ENCODE measurements at places on chromosomes 5 and 9.

GRCh38 chr9:93267681-93268505, 84.0 kb downstream of the WNK2 start:
- DNase-seq = no peak

DNA sequence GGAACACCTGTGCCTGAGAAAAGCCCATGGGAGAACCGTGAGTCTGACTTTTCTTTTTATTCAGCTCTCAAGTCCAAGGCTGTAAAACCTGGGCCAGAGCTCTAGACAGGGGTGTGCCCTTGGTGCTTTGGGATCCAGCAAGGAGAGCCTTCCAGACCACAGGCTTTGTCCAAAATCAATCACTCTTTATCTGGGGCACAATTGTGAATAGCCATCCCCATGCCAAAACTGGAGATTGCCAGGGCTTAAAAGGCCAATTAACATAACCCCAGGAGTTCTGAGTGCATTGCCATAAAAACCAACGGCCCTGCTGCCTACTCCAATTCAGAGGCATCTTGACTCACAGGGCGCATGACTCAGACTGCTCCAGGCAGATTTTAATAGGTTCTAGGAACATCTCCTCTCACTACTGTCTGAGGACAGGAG, 391.8 kb downstream of the ARHGEF28 start:
- peak; percentile 32 for DNase-seq

GRCh38 chr9:21265421-21266189, 25.8 kb upstream of the IFNA14 start:
- DNase-seq = no peak

GRCh38 chr5:142053426-142054151, 40.8 kb upstream of the GNPDA1 start:
- DNase-seq = peak; percentile 51

DNA sequence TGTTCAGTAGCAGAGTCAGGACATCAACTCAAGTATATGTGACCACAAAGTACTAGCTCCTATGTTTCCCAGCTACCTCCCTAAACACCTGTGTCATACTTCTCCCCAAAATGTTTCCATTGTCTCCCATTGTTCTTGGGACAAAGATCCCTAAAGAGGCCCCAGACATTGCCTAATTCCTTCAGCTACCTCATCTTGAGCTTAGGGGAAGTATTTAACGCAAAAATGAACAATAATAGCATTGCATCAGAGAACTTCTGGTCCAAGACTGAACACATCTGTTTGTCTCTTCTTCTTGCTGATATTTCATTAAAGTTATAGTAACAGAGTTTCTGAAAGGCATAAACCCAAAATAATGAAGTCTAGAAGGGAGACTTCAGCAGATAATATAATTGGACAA, 430.8 kb downstream of the MTRR start:
- no peak for DNase-seq

- no peak for DNase-seq
Observed at GRCh38 chr9:109791747-109792146, 11.7 kb downstream of the PALM2AKAP2 start.

GRCh38 chr5:91367344-91367743, 15.8 kb downstream of the ARRDC3 start:
- no peak for DNase-seq

- DNase-seq = no peak
Observed at GRCh38 chr5:160361624-160362228, 8.7 kb downstream of the C1QTNF2 start.

DNA sequence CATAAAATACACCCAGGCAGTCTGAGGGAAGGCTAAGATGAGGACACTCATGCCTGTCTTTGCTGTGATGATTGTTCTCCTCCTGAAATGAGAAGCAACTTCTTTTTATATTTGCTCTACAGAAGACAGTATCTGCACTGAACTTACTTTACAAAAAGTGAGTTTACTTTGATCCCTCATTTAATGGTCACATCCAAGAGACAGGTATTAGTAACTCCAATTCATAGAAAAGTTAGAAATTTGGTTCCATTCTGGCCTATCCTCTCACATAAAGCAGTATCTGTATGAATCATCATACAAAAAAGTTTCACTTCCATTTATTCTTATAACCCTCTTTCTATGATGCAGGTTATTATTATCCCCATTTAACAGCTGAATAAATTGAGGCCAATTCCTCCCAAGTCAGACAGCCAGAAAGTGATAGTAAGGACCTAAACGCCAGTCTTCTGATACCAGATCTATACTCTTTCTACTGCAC, 15.2 kb downstream of the TSTD2 start:
- no peak for DNase-seq

DNA sequence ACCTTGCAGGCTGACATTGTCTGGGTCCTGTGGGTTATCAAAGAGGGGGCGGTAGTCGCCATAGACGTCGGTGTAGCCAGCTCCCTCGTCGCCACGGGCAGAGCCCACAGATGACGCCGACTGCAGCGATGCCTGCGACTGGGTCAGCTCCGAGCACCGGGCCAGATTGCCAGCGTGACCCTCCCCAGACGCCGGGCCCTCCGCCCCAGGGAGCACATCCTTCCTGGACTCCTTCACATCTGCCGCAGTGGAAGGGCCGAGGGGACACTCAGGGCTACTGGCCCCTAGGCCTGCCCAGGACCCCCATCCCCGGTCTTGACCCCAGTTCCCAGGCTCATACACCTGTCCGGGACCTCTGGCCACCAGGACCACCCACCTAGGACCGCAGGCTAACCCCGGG, 13.9 kb downstream of the ABCA2 start:
- no peak for DNase-seq

DNA sequence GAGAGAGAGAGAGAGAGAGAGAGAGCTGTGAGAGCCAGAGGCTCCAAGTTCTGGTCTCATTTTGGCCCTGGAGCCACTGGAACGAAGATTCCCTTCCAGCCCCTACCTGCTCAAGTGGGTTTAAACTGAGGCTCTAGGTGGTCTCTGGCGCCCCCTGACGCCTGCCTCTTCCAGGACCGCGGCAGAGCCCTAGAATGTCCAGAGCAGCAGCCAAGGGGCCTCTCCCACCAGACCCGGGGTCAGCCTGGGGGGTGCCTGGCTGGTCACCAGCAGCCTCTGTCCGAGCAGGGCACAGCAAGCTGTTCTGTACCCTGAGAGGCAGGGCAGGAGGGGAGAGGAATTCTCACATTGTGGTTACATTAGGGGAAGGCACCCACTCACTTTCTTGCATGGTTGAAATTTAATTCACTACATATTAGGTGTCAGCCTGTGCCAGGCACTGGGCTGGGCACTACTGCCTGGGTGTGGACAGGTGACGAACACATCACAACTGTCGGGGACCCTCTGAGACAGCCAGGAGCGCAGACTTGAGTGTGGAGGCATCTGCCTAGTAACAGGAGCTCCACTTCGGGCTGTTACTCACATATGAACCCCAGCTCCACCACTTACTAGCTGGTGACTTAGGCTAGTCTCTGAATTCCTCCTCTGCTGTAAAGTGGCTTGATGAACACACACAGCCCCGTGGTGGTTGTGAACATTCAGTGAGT, 44.5 kb downstream of the AMBP start:
- peak; percentile 23 for DNase-seq

All from fibroblast of pulmonary artery (primary cell).